ENCODE measurements at places on chromosomes 5 and 9. TPM values are rescaled to one million over a fixed set of nuclear protein-coding genes. Genes with fewer than 3 reads are reported as not detected.

TMEM8B gene
- total RNA-seq, result 0.22 TPM

GLRA1 gene
- total RNA-seq, result not detected

ENDOG gene
- 29.6 TPM for total RNA-seq

EMB gene
- total RNA-seq, result under 0.01 TPM

FAM78A gene
- 3.3 TPM for total RNA-seq

SNCB gene
- total RNA-seq, result 1.1 TPM

SH3TC2 gene
- 15.0 TPM for total RNA-seq

HTR4 gene
- not detected for total RNA-seq

SNX2 gene
- total RNA-seq, result 88.7 TPM

All from lung microvascular endothelial cell (primary cell).